ENCODE measurements at places on chromosomes 6 and 20.
A peak's percentile ranks its signal among the peaks of the same experiment; 100 is the strongest.

DNA sequence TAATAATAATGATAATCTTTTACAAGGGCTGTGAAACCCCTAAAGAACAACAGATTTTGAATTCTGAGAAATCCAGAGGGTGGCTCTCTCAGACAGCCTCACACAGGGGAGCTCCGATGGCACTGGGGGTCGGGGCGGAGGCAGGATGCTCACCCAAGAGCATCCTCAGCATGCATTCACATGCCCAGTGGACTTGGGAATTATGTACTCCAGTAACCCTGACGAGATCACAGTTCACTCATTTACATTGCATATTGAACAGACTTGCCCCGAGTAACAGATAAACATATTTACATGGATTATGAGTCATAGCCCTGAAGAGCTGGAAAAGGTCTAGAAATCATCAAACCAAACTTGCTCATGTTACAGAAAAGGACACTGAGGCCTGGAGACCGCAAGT is 482.7 kb upstream of the JARID2 start:
- H3K27ac ChIP-seq, result peak overlapping the region; percentile 32
- no peaks in the 10 kb centered on the region for H3K27me3 ChIP-seq
- peak; percentile 45 for DNase-seq
- H3K4me1 ChIP-seq, result peaks cover 23% of the 10 kb centered on the region
- H3K36me3 ChIP-seq, result no peaks in the 10 kb centered on the region

DNA sequence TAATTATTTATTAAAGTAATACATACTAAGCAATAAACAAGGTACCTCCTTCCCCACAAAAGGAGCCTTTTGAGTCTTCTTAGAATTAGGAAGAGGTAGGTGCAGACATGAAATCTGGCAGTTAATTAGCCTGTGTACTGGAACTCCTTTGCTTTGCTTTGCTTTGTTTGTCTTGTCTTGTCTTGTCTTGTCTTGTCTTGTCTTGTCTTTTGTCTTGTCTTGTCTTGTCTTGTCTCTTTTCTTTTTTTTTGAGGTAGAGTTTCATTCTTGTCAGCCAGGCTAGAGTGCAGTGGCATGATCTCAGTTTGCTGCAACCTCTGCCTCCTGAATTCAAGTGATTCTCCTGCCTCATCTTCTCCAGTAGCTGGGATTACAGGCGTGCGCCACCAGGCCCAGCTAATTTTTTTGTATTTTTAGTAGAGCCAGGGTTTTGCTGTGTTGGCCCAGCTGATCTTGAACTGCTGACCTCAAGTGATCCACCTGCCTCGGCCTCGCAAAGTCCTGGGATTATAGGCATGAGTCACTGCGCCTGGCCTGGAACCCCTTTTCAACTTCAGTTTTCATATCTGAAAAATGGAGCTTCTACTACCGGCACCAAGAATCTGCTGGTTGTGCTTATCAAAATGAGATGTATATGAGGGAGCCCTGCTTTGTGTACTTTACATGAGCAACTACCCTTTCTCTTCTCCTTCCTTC is 301.2 kb downstream of the CDKAL1 start:
- peak; percentile 65 for DNase-seq
- H3K36me3 ChIP-seq, result no peaks in the 10 kb centered on the region
- H3K4me3 ChIP-seq, result no peak overlapping the region

- H3K27ac ChIP-seq, result no peak overlapping the region
- no peaks in the 10 kb centered on the region for H3K27me3 ChIP-seq
- no peaks in the 10 kb centered on the region for H3K4me1 ChIP-seq
- DNase-seq, result no peak
- no peak overlapping the region for H3K4me3 ChIP-seq
These were observed 1082.0 kb downstream of the KHDRBS2 start for GRCh38 chr6:61203966-61204496.

DNA sequence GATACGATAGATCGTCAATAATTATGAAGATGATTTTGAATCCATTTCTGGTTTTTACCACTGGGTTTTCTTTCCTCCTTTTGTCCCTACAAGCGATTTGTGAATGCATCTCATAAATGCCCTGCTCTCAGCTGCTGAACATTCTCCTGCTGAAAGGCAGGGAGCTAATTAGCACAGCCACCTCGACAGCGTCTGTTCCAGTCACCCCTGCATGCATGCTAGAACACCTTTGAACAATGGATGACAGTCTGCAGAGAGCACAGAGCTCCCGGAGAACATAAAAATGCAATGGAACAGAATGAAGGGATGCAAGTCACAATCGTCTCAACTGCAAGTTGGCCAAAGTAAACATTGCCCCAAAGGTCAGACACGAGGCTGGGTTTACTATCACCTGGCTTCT is 105.8 kb downstream of the SLC35B3 start:
- no peaks in the 10 kb centered on the region for H3K27me3 ChIP-seq
- H3K27ac ChIP-seq, result no peak overlapping the region
- DNase-seq, result no peak
- H3K36me3 ChIP-seq, result no peaks in the 10 kb centered on the region

GRCh38 chr20:51695574-51696303 is 72.5 kb downstream of the ATP9A start:
- DNase-seq, result peak; percentile 39
- H3K4me3 ChIP-seq, result no peak overlapping the region
- H3K27me3 ChIP-seq, result no peaks in the 10 kb centered on the region
- peaks cover 21% of the 10 kb centered on the region for H3K4me1 ChIP-seq

DNA sequence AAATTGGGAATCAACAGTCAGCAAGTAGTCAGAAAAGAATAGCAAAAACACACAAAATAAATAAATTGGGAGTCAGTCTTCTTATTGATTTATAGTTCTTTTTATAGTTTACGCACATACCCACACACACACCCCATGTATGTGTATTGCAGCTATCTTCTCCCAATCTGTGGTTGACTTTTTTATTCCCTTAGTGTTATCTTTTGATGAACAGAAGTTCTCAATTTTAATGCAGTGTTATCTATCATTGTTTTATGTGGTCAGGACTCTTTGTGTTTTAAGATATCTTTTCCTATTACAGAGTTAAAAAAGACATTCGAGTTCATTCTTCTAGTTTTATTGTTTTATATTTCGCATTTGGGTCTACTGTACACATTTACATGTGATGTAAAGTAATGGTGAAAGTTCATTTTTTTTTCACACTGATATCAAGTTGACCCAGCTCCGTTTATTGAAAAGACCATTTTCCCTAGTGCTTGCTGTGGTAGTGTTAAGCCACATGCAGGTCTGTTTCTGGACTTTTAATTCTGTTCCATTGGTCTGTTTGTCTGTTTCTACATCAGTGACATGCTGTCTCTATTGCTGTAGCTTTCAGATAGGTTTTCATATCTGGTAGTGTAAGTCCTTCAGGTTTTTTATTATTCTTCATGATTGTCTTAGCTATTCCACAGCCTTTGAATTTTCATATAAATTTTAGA is 78.4 kb downstream of the ZFAND3 start:
- no peak for DNase-seq
- H3K4me1 ChIP-seq, result peaks cover 22% of the 10 kb centered on the region
- H3K27me3 ChIP-seq, result no peaks in the 10 kb centered on the region
- H3K4me3 ChIP-seq, result no peak overlapping the region

- no peaks in the 10 kb centered on the region for H3K36me3 ChIP-seq
- no peak for DNase-seq
- H3K4me1 ChIP-seq, result no peaks in the 10 kb centered on the region
- no peaks in the 10 kb centered on the region for H3K27me3 ChIP-seq
- H3K4me3 ChIP-seq, result no peak overlapping the region
- H3K27ac ChIP-seq, result no peak overlapping the region
These were observed 78.3 kb downstream of the BTBD3 start for GRCh38 chr20:11995805-11996567.

GRCh38 chr6:153873541-153873940 is 165.5 kb upstream of the OPRM1 start:
- H3K36me3 ChIP-seq, result no peaks in the 10 kb centered on the region
- no peak overlapping the region for H3K27ac ChIP-seq
- no peaks in the 10 kb centered on the region for H3K27me3 ChIP-seq
- DNase-seq, result no peak

GRCh38 chr6:45132059-45132458 is 196.1 kb upstream of the RUNX2 start:
- no peak overlapping the region for H3K4me3 ChIP-seq
- no peak overlapping the region for H3K27ac ChIP-seq
- peaks cover 5% of the 10 kb centered on the region for H3K4me1 ChIP-seq

DNA sequence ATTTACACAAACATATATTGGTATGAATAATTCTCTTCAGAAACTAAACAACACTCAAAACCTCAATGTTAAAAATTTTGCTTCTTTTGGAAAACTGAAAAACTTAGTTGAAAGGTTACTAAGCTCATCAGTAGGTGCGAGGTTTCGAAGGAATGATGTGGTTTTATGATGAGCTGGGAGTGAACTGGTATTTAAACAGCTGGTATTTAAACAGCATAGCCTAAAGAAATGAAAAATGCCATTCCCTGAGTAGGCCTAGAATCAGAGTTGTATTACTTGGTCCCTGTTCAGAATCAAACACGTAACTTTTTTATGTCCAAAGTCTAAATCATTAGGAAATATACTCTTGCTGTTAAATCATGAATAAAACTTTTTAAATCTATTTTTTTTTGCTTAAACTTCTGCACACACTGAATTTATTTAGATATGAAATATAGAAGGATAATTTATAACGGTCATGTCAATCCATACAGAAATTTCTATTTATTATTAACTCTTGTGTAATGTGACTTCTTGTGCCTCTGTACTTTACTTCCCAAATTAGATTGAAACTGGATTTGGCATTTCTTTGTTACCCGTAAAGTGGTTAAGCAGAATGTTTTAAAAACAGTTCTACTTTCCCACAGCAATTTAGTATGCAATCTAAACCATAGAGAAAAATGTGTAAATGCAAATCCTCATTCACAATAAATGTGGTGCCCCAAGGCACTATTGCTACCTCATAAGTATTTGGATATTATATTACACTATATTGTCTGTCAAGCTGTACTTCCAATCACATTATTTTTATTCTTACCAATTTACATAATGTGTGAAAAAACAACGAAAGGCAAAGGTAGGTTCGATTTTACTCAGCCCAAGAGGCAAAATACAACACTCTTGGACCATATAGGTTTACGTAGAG is 124.1 kb downstream of the HS3ST5 start:
- H3K4me1 ChIP-seq, result no peaks in the 10 kb centered on the region
- no peak overlapping the region for H3K4me3 ChIP-seq
- H3K36me3 ChIP-seq, result no peaks in the 10 kb centered on the region
- no peak for DNase-seq
- peaks cover 95% of the 10 kb centered on the region for H3K27me3 ChIP-seq

DNA sequence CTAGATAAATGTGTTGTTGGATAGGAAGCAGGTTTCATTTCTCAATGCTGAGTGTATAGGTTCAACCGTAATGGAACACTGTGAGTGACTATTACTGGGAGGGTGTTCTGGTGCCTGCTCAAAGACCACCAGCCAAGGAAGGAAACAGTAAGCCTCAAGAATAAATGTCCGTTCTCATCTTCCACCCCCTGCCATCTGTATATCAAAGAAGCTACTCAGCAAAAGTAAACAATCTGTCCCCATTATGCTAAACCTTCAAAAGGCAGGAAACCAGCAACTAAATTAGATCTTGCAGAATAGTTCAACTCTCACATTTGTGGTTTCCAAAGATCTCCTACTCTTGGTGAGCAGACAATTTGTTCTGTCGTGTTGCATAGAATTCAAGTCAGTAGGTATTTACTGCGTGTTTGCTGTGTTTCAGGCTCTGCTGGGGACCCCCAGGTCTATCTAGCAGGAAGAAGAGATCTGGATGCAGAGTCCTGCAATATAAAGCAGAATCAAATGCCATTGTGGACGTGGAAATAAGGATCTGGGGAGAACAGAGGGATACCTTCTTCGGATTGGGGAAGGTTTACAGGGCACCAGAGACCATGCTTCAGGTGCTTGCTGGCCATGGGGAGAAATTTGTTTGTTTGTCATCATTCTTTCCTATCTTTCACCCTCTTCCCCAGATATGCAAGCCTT is 87.3 kb downstream of the SCML4 start:
- H3K27ac ChIP-seq, result no peak overlapping the region
- no peak overlapping the region for H3K4me3 ChIP-seq
- peaks cover 74% of the 10 kb centered on the region for H3K27me3 ChIP-seq
- H3K4me1 ChIP-seq, result no peaks in the 10 kb centered on the region

DNA sequence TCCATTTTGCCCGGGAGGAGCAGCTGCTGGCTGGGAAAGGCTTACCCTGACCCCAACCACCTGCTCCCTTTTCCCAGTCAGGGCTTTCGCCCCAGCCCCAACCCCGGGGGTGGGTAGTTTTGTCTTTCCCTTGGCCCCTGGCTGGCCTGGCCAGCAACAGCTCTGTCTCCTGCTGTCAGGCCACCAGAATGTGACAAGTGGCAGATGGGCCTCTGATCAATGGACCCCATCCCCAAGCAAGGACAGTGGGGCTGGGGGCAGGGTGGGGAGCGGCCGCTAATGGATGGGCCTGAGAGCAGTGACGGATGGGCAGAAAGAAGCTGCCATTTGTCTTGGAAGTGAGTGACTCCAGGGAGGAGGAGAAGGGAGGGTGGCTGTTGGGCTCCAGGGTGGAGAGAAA is 121.6 kb downstream of the DHX35 start:
- H3K4me1 ChIP-seq, result no peaks in the 10 kb centered on the region
- no peak overlapping the region for H3K27ac ChIP-seq
- no peak overlapping the region for H3K4me3 ChIP-seq
- H3K36me3 ChIP-seq, result no peaks in the 10 kb centered on the region
- no peak for DNase-seq

- H3K27ac ChIP-seq, result no peak overlapping the region
- H3K27me3 ChIP-seq, result no peaks in the 10 kb centered on the region
- H3K4me1 ChIP-seq, result peaks cover 13% of the 10 kb centered on the region
- H3K36me3 ChIP-seq, result no peaks in the 10 kb centered on the region
- H3K4me3 ChIP-seq, result no peak overlapping the region
- no peak for DNase-seq
These were observed 28.7 kb downstream of the MYB start for GRCh38 chr6:135209803-135210202.

GRCh38 chr6:96227135-96227534 is 211.4 kb downstream of the FUT9 start:
- DNase-seq, result no peak
- no peak overlapping the region for H3K27ac ChIP-seq
- no peak overlapping the region for H3K4me3 ChIP-seq
- H3K27me3 ChIP-seq, result peaks cover 38% of the 10 kb centered on the region
- no peaks in the 10 kb centered on the region for H3K4me1 ChIP-seq
- no peaks in the 10 kb centered on the region for H3K36me3 ChIP-seq

DNA sequence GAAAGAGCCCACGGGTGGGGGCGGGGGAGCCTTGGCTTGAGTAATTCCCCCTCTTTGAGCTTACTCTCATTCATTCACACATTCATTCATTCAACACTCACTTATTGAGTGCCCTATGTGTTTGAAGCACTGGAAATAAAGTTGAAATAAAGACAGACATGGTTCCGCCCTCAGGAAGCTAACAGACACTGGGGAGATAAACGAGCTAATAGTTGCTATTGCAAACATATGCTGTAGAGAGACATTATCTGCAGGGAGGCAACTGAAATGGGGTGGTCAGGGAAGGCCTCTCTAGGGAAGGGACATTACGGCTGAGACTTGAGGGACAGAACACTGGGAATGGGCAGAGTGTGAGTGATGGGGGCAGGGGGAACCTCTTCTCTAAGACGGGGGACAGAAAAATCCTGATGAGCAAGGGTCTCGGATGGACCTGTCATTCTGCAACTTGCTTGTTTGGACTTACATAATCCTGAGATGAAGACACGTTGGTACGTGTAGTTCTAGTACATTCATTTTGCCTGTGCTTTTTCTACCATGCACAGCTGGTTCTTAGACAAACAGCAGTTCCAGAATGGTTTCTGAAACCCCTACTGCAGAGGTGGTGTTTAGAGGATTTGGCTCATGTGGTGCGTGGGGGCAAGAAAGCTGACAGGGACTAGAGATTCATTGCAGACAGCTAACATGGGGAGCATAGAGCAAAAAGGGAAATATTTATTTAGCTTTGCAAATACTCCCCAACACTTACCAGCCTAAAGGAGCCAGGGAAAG is 71.1 kb upstream of the BLCAP start:
- peaks cover 42% of the 10 kb centered on the region for H3K27me3 ChIP-seq
- no peak overlapping the region for H3K27ac ChIP-seq
- H3K4me1 ChIP-seq, result no peaks in the 10 kb centered on the region
- no peak overlapping the region for H3K4me3 ChIP-seq
- H3K36me3 ChIP-seq, result no peaks in the 10 kb centered on the region

GRCh38 chr20:63118303-63119120 is 97.4 kb downstream of the YTHDF1 start:
- H3K4me1 ChIP-seq, result no peaks in the 10 kb centered on the region
